Effector memory CD4-positive, alpha-beta T cell (primary cell): ENCODE measurements at places on chromosomes 4 and X.

- DNase-seq: no peak
Measured at GRCh38 chr4:115360431-115360830, 247.0 kb upstream of the NDST4 start.

GRCh38 chrX:45824471-45824870, 623.8 kb upstream of the DIPK2B start:
- DNase-seq: peak; percentile 6

DNA sequence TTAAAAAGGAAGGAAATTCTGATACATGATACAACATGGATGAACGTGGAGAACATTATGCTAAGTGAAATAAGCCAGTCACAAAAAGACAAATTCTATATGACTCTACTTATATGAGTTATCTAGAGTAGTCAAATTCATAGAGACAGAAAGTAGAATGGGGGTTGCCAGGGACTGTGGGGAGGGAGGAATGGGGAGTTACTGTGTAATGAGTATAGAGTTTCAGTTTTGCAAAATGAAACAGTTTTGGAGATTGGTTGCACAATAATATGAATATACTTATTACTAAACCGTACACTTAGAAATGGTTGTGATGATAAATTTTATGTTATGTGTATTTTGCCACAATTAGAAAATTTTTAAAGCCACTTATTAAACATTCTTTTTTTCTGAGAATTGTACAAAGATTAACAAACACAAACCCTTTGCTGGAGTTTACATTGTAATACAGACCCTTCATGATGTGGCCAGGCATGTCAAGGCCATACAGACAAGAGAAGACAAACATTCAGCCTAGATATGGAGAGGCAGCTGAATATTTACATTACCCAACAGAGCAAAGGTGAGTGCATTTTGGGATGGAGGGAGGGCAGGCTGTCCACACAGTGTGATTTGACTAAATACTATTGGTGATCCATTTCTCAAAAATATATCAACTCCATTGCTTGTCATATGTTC, 21.2 kb upstream of the GPC3 start:
- no peak for DNase-seq

DNA sequence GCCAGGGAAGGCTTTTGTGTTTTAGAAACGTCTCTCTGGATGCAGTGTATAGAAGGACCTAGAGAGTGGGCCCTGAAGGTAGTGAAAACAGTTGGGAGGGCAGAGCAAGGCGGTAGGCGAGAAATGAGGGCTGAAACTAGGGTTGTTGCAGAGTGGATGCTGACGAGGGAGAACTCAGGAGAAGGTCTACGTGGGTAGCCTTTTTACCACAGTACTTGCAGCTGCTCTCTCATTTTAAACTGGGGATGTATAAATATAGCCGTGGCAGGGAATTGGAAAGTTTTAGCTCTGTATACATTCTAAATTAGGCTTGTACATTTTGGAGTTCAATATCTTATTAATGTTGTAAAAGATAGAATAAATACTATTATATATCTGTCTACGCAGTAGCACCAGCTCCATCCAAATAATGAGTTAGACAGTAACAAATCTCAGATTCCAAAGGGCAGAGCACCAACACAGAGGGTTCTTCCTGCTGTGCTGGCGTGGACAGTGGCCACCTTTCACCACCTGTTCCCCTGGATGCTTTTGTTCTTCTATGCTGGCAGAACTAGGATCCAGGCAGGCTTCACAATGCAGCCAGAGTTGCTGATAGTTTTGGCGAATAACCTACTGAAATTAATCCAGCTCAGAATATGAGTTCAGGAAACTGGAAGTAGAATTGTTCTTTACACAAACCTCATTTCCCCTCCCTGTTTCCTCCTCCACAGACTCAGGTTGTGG, 31.7 kb downstream of the CCNG2 start:
- no peak for DNase-seq

DNA sequence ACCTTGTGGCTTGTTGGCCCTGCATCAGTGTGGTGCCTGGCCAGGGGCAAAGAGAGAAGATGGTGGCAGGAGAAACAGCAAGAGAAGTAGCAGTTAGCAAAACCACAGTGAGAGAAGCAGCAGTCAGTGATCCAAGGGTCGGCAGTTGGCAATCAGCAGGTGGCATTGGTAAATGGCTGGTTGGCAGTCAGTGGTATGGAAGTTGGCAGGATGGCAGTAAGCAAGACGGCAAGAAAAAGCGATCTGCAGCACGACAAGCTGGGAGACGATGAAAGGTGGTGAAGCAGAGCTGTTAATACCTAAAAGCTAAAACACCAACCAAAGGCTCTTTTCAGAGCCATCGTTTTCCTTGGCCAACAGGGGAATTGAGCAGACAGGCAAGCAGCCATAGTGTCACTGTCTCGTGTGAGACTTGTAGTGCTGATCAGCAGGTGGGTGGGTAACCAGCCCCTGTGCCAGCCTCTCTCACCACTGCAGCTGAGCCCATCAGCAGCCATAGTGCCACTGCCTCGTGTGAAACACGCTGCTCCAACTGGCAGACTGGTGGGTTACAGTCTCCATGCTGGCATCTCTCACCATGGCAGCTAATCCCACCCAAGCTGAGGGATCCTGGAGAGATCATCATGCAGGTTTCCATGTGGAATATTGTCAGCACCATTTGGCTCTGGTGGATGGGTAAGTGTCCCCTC, 2078.4 kb downstream of the PCDH7 start:
- DNase-seq: no peak

DNA sequence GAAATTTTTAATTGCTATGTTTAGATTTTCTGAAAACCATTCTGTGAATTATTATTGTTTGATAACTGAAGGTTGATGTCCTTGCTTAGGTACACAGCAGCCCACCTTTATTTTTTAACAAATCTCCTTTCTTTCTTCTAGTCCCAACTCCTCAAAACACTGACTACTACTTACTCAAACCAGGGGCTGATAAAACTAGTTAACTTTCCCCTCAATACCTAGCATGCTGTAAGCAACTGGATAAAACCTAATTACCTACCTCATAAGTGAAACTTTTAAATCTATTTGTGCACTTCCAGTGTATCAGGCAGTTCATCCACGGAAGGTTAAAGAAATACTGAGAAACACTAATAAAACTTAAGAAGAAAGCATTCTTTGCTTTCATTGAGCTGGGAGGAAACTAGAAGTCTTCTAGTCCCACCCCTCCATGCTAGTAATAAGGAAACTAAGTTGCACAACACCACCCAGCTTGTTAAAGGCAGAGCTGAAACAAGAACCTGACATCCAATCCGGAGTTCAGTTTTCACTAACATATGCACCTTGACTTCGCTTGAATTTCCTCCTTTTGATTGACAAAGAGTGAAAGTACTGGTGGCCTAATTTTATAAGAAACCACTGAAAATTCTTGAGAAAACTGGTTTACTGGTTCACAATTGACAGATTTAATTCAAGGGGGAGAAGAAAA, 180.2 kb upstream of the TET2 start:
- DNase-seq: no peak

GRCh38 chr4:90786602-90787001, 659.4 kb downstream of the CCSER1 start:
- DNase-seq: no peak

- DNase-seq: no peak
Measured at GRCh38 chr4:17497890-17498523, 13.9 kb downstream of the QDPR start.

GRCh38 chr4:185171373-185172071, 28.5 kb downstream of the SLC25A4 start:
- DNase-seq: no peak

- DNase-seq: no peak
Measured at GRCh38 chr4:128186623-128187022, 101.0 kb downstream of the PGRMC2 start.

DNA sequence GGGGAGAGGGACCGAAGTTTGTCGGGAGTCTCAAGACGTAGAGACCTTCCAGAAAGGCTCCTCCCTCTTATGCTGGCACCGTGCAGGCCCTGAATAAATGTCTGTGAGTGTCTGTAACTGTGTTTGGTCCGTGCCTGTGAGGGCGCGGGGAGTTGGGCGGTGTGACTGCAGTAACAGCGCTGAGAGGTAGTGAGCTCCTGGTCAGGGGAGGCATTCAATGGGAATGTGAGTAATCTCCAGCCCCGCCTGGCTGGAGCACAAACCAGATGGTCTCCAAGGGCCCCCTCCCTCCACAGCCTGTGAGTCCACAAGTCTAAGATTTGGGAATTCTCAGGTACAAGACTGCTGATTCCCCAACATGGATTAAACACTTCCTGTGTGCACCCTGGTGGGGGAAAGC, 100.0 kb downstream of the HMX1 start:
- no peak for DNase-seq

DNA sequence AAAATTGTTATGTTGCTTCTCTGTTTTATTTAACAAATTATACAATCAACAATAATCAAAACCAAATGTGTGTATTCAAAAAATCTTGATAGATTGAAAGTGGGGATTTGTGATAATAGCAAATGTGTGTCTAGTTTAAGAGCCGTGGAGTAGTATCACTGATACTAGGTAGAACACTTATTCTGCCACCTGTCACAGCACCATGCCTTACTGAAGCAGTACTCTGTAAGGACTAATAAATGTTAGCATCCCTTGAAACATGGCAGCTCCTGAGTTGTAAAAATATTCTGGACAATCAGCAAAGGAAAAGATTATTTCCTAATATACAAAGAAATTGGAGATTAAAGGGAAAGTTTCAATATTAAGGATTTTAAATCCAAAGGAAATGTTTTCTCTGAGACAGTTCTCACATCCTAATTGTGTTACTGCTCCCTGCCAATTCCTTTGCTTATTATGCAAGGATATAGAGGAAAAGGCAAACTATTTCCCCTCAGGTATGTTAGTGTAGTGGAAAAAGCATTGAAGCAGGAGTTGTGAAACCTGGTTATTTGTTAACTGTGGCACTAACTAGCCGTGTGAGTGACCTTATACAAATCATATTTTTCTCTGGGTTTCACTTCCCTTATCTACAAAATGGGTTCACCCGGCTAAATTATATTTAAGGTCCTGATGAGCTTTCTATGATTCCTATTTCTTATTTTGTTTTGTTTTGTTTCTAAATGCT, 303.1 kb downstream of the ARHGAP24 start:
- DNase-seq: no peak

- DNase-seq: no peak
Measured at GRCh38 chr4:162683659-162684370, 482.9 kb downstream of the NAF1 start.

DNA sequence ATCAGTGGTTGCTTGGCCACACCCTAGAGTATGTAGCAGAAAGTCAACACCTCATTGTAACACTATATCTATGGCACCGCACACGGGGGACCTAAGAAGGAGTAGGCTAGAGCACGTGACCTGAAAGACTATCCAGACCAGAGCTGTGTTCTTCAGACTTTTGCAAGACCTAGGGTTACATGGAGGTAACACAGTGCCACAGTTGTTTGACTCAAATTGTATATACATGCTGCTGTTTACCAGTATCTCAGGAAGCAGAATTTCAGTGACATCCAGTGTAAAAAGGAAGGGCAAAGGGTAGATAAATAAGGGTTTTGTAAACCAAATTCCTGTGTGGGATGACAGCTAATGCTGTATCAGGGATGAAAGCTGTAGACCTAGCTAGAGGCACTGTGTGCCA, 30.2 kb downstream of the PNMA6A start:
- DNase-seq: no peak

- no peak for DNase-seq
Measured at GRCh38 chr4:106339431-106339830, 23.1 kb downstream of the AIMP1 start.

GRCh38 chr4:88706574-88706973, 8.9 kb upstream of the NAP1L5 start:
- DNase-seq: no peak

GRCh38 chrX:55907968-55908607, 190.5 kb downstream of the RRAGB start:
- DNase-seq: peak; percentile 8

- no peak for DNase-seq
Measured at GRCh38 chr4:1449833-1450741, 43.8 kb upstream of the NKX1-1 start.

- DNase-seq: no peak
Measured at GRCh38 chr4:77395481-77395880, 210.1 kb upstream of the CXCL13 start.

DNA sequence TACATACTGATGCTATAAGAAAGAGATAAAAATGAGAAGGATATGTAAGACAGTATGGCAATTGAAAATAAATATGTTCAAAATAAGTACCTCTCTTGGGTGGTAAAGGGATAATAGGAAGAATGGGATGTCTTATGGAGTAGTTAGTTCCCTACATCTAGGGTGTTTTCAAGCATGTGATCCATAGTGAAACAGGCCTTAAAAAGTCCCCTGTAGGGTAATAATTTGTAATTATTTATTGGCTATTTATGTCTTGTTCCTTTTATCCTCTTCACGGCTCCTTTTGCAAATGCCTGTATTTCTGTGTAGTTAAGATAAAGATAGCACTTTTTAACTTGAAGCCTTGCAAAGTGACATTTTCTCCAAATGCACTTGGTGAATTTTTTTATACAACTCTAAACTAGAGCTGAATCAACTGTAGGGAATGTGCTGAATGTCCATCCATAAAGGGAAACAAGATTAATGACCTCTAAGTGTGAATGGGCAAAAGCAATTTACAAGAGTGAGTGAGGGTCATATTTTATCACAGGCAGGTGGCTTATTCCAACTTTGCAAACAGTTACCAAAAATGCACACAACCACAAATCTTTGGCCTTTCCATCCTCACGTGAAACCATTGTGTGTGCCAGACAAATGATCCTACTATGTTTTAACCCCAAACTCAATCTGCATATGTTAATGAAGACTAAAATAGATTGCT, 299.0 kb downstream of the KCNIP4 start:
- no peak for DNase-seq

DNA sequence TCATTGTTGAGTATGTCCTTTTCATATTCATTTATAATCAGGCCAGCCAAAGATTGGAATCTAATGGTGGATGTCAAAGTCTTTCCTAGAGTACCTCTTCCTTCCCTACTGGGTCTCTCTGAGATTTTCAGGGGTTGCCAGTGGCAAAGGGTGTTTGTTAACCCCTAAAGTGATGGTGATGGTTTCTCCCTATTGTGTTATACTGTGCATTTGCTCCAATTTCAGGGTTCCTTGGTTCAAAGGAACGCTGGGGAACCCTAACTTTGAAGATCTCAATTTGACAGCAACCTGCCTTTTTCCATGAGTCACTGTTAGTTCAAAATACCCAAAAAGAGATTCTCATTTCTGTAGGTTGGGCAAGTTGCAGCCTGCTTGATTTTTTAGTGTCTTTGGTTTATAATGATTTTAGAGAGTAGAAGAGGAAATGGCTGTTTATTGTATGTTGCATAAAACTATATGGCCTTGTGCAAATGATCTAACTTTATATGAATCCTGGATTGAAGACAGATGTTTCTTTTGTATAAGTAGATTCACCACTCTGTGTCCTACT, 23.0 kb downstream of the GAB1 start:
- no peak for DNase-seq
